HT1080 (cell line): ENCODE measurements at places on chromosomes 1 and 21. TPM values are rescaled to one million over a fixed set of nuclear protein-coding genes. Genes with fewer than 3 reads are reported as not detected.
A peak's percentile ranks its signal among the peaks of the same experiment; 100 is the strongest.

Gene TRIM33
- 23.4 and 40.5 TPM in 2 replicates for total RNA-seq

Gene UQCRHL
- total RNA-seq, result 12.4 and 31.0 TPM in 2 replicates

Gene XCL1
- not detected in 2 replicates for total RNA-seq

Gene PPFIA4
- total RNA-seq, result 1.3 and 2.4 TPM in 2 replicates

Gene SEC16B
- 0.59 and 1.5 TPM in 2 replicates for total RNA-seq

GRCh38 chr1:206445116-206445515 is 25.2 kb upstream of the IKBKE start:
- DNase-seq, result no peak

DNA sequence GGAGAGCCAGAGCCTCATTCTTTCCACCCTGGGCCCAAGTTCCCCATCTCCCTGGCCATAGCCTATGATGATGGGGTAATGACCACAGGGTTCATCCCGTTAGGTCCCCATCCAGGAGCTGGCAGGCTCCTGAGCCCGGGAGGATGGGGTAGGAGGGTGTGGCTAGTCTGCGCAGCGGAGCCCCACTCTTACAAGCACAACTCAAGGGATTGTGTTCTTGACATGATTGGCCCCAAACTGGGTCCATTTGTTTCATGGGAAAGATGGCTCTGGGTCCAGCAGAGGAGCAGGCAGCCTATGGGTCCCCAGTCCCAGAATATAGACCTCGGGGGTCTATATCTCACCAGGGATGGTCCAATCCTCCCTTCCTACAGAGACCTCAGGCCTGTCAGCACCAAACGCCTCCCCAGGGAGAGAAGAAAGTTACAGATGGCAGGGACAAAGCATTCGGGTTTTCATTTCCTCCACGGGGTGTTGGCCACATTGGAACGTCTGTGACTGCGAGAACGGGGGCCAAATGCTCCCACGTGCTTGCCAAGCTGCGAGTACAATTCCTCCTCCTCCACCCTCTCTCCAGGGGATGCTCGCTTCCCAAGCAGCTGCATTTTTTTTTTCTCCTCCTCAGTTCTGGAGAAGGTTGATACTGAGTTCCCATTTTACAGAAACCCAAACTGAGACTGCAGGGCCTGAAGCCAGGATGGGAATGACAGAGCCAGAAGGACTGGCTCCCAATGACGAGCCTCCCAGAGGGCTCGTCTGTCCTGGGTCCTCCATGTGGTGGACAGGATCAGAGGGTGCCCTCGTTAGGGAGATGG is 71.0 kb downstream of the DHRS3 start:
- no peak for DNase-seq

- no peak for DNase-seq
These were observed 22.3 kb downstream of the SLC9A1 start for GRCh38 chr1:27132624-27133023.

GRCh38 chr21:35927262-35927661 is 133.1 kb downstream of the SETD4 start:
- no peak for DNase-seq

DNA sequence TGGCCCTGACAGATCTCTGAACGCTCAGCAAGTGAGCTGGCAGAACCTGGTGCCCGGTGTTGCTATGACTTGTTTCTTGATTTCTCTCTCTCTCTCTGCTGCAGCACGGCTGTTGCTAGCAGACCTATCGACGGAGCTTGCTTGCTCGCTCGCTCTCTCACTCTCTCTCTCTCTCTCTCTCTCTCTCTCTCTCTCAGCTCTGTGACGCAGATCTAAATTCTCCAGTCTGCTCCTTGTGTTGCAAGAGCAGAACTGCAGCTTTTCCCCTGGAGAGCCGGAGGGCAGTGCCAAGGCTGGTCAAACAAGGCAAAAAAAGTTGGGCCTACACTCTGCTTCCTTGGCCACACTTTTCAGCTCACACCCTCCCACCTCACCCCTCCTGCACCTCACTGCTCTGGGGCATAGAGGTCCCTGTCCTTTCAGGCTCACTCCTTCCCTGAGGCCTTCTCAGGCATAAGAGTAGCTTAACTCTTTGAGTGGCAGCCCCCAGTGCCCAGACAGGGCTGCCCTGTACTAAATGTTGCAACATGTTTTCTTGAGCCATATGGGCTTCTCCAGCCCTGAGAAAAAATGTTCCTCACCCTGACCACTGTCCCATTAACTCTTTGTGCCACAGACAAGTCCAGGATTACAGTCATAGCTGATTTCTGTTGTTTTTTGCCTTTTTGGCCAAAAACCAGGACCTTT is 72.2 kb downstream of the CD46 start:
- DNase-seq, result no peak

GRCh38 chr1:233652526-233652925 is 38.6 kb downstream of the KCNK1 start:
- no peak for DNase-seq

DNA sequence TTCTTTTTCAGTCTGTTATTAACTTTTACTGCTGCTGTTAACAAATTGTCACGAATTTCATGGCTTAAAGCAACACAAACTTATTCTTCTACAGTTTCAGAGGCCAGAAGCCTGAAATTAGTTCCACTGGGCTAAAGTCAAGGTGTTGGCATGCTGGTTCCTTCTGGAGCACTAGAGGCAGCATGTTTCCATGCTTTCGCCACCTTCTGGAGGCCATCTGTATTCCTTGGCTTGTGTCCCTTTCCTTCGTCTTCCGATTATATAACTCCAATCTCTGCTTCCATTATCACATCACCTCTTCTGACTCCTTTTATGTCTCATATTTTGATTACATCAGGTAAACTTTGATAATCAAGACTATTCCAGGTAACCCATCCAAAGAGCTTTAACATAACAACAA is 1742.1 kb downstream of the BRINP3 start:
- DNase-seq, result no peak

DNA sequence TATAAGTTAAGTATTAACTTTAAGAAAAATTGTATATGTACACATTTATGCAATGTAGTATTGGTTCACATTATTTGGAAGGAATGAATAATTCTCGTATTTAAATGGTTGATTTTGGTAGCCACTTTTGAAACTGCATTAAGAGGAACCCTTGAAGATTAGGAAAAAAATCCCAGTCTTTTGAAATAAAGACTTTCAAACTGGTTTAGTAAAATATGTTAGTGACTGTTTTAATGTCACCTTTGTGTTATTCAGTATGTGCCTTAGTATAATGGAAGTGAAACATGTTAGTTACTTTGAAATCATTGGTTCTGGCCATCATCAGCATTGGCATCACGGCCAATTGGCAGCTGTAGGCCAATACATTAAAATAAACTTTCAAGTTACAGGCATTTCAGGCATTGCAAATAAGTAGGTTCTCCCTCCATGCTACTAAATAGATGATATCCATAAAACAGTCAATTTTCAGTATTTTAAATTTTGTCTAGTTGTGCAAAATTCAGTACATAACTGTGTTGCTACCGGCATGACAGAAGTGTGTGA is 4.4 kb downstream of the MIER1 start:
- DNase-seq, result no peak

- DNase-seq, result peak; percentile 32
These were observed 172.9 kb upstream of the RUNX1 start for GRCh38 chr21:35222021-35222420.

- no peak for DNase-seq
These were observed 55.2 kb downstream of the LRRN2 start for GRCh38 chr1:204630132-204630905.

DNA sequence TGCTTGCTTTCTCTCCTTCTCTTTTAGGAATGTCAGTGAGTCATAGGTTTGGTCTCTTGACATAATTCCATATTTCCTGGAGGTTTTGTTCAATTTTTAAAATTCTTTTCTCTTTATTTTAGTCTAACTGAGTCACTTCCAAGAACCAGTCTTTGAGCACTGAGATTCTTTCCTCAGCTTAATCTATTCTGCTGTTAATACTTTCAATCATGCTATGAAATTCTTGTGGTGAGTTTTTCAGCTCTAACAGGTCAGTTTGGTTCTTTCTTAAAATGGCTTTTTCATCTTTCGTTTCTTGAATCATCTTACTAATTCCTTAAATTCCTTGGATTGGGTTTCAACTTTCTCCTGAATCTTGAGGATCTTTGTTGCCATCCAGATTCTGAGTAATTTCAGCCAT is 321.0 kb downstream of the PTBP2 start:
- DNase-seq, result peak; percentile 52

DNA sequence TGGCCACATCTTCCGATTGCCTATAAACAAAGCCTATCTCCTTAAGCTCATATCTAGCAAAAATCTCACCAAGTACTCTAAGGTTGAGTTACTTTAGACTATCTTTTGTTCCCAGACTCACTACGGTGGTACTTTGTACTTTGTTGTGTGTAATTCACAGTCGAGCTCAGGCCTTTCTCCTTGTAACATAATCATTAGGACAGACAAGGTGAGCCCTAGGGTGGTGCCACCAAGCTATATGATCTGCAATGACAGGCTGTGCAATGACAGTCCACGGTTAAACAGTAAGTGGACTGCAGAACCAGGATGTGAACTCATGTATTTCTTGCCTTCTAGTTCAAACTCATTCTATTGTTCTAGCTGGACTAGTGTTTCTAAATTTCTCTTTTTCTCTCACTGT is 132.2 kb downstream of the UBE2U start:
- DNase-seq, result no peak

GRCh38 chr1:192140382-192140781 is 17.9 kb upstream of the RGS18 start:
- no peak for DNase-seq
